T-helper 1 cell (primary cell): ENCODE measurements at places on chromosomes 2 and 18.

GRCh38 chr2:142796588-142796987 lies 80.9 kb upstream of the KYNU start:
- DNase-seq: no peak

GRCh38 chr2:191217580-191217979 lies 27.6 kb upstream of the MYO1B start:
- DNase-seq: no peak

- peak; percentile 11 for DNase-seq
These were observed 21.0 kb upstream of the PAX3 start for GRCh38 chr2:222319586-222320435.

DNA sequence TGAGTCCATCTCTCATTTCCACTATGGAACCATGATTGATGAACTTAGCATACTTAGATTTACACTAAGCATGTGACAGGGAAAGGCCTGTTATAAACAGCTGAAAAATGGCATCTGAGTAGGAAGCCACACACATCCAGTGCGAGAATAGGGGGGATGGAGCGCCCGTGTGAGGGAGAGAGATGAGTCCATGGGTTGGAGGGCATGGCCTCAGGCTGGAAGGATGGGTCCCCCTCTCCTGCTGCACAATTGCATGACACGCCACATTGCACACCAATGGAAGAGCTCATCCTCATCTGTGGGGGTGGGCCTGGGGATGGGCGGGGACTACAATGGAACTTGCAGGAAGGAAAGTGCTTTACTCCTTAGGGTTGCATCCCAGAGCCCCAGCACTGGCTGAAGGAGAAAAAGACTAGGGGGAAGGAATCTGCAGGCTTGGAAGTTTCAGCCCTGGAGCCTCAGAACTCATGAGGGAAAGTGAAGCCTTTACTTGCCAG lies 46.4 kb upstream of the CXCR4 start:
- DNase-seq: no peak

GRCh38 chr2:25817630-25818029 lies 60.7 kb downstream of the ASXL2 start:
- DNase-seq: no peak

DNA sequence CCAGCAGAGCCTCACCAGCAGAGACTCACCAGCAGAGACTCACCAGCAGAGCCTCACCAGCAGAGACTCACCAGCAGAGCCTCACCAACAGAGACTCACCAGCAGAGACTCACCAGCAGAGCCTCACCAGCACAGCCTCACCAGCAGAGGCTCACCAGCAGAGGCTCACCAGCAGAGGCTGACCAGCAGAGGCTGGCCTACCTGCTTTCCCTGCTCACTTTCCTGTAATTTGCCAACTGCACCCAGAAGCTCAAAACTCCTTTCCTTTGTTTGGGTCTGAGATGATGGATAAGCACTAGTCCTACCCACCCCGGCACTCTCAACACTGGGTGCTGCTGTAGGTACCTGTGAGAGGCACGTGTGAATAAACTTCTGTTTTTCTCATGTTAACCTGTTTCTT lies 36.4 kb upstream of the PXDN start:
- no peak for DNase-seq

GRCh38 chr2:110741491-110741980 lies 9.2 kb downstream of the ACOXL start:
- DNase-seq: no peak

DNA sequence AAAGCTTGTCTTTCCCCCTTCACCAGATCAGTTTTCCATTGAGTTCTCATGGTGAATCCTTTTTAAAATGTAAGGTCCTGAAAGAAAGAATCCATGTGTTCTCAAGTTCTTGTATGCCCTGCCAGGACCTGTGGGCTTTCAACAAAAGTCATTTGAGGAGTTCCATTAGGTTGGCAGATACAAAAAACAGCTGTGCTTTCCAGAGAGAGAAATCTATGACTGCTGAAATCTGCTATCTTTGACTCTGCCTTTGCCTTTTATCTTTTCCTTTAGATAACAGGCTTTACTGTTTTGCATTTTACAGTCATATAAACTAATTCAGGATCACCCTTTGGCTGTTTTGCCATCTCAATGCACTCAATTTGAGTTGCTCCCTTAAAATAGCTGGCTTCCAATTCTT lies 59.7 kb downstream of the CXCR4 start:
- DNase-seq: no peak
